ENCODE measurements at places on chromosomes 11 and 22.

DNA sequence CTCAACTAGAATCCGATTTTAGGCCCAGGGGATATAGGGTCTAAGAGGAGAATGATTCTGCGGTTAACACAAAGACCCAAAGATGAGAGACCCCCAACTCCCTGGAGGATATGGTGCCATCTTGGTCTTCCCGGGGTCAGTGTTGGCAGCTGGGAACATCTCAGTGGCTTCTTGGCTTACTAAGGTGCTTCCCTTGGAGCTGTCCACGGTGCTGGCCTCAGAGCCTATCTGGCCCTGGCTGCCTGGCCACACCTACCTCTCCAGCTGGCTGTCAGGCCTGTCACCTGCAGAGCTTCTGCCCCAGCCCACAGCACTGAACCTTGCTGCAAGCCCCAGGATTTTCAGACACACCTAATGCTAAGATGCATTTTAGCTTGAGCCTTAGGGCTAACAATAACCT lies 70.7 kb upstream of the THY1 start:
- no peak for DNase-seq

GRCh38 chr22:50276143-50276542 lies 6.0 kb upstream of the MAPK11 start:
- no peak for DNase-seq

- DNase-seq: no peak
Observed at GRCh38 chr11:65552388-65552951, 5.7 kb downstream of the LTBP3 start.

GRCh38 chr22:46251816-46252380 lies 1.8 kb upstream of the CDPF1 start:
- DNase-seq: no peak

- peak; percentile 63 for DNase-seq
Observed at GRCh38 chr11:10413268-10413667, 41.8 kb upstream of the AMPD3 start.

- no peak for DNase-seq
Observed at GRCh38 chr22:47206164-47206563, 443.7 kb downstream of the TBC1D22A start.

DNA sequence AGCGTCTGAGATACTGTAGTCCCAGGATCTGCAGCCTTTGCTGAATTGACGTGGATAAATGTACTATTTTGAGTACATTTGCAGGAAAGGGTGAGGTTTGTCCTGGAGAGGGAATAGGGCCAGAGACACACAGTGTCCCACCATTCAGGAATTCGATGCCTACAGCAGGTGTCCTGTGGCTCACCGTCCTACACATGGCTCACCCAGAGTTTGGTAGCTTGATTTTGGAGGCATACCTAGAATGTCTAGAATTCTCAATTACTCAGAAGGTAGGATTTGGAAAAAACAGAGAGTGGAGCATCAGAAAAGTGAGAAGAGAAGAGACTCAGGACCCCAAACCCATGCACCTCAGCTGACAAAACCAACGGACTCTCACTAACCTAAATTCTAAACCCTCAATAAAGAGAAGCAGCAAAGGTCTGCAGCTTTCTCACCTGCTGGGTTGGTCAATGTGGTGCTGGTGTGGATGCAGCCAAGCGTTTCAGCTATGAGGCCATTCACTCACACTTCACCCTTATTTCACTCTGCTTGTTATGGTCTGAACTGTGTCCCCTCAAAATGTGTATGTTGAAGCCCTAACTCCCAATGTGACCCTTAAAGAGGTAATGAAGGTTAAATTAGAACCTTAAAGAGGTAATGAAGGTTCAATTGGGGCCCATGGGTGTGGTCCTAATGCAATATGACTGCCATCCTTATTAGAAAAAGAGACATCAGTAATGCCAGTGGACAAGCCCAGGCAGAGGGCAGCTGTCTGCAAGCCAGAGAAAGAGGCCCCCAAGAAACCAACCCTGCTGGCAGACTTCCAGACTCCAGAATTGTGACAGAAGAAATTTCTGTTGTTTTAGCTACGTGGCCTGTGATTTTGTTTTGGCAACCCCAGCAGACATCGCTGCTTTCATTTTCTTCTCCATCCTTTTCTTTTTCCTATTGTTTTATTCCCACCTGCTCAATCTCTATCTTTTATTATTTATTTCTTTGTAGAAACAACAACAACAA lies 187.8 kb downstream of the SNX19 start:
- DNase-seq: no peak

All from KG1 (cell line).